ENCODE measurements at places on chromosomes 4 and X.

DNA sequence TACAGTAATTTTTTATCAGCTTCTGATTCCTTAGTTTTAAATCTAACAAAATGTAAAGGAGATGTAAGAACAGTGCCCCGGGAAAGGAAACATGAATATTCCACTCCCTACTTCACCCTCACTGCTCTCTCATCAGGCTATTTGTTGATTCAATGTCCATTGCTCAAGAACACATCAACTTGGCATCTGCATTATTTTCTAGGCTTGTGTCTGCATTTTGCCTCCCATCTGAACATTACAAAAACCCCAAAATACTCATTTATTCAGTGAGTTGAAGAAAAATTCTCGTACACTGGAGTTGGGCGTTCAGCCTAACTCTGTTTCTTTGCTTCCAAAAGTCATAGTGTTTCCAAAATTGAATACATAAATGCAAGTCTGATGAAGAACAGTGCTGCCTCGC, 25.6 kb downstream of the ARHGAP6 start:
- DNase-seq: no peak

DNA sequence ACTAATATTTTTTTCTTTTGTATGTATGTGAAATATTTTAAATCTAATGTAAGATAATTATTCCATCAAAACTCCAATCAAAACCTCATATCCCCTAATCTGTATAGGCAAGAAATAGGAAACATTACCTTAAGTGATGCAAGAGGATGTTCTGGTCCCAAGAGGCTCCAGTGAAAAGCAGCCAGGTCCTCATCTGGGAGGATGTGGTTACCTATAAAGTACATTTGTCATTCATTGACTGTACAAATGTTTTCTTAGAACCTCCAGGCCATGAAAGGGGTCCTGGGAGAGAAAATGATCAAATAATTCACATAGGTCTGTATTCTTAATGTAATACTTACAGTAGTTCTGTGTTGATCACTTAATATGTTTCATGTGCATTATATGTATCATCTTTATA, 25.5 kb downstream of the FAM120C start:
- DNase-seq: no peak

DNA sequence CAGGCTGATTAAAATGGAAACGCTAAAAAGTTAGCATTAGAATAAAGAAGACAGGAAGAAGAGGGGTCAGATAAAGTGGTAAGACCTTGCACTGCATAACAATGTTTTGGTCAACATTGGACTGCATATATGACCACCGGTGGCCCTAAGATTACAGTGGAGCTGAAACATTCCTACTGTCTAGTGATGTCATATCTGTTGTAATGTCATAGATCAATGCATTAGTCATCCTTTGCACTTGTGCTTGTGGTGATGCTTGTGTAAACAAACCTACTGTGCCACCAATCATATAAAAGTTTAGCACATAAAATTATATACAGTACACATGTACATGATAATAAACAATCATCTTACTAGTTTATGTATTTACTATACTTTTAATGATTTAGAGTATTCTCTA, 73.0 kb downstream of the TMEM165 start:
- DNase-seq: no peak

DNA sequence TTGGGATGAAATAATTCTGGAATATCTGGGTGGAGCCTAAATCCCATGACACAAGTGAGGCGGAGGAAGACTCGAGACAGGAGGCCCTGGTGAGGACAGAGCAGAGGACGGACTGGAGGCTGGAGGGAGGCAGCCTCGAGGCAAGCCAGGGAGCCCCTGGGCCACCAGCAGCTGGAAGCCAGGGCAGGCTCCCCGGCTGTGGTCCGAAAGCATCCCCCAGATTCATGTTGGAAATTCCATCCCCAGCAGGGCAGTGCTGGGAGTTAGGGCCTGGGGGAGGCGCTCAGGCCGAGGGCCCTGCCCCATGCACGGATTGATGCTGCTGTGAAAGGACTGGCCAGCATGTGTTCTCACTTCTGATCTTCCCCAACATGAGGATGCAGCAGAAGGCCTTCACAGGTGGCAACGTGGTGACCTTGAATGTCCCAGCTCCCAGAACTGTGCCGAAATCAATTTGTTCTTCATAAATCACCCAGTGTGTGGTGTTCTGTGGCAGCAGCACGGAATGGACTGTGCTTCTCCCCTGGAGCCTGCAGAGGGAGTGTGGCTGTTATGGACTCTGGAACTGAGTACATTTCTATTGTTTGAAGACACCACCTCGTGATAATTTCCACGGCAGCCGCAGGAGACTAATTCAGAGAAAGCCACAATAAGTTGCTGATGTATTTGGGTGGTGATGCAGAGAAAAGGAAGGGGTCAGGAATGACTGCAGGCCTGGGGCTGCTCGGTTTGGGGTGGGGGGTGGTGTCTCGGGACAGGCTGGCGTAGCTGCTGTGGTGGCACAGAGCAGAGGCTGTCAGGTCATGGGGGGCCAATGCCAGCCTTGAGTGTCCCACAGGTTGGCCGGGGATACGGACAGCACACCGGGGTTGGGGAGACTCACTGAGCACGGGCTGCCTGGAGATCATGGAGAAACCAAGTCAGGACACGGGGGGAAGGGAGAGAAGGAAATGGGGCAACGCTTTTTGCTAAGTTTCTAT, 56.9 kb downstream of the PCGF3 start:
- no peak for DNase-seq

DNA sequence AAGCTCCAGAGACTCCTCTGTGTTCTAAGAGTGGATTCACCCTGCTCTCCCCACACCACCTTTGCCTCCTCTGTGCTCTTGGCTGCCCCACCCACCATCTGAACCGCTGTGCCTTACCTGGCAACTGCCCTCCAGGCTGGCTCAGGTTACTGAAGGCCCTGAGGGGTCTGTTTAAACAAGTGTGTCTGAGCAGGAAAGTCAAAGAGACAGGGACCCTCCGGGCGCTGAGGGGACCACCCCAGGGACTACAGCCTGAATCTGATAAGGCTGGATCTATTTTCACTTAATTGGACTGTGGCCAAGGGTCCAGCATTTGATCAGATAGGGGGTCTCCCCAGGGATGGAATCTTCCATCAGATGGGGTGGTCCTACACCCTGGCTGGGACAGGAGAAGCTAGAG, 10.4 kb upstream of the MSX1 start:
- DNase-seq: no peak

- no peak for DNase-seq
Observed at GRCh38 chr4:48543796-48544195, 53.7 kb downstream of the ZAR1 start.
